Left colon (tissue), 2 donors: ENCODE measurements at places on chromosomes 5 and 9. TPM values are rescaled to one million over a fixed set of nuclear protein-coding genes. Genes with fewer than 3 reads are reported as not detected.
A peak's percentile ranks its signal among the peaks of the same experiment; 100 is the strongest.

OSTF1 gene
- 75.1 TPM for total RNA-seq

SLC2A6 gene
- total RNA-seq: 1.6 TPM

HTR4 gene
- total RNA-seq: 12.2 TPM

ADAMTS19 gene
- 0.67 TPM for total RNA-seq

PPIP5K2 gene
- 75.2 TPM for total RNA-seq

GMCL2 gene
- not detected for total RNA-seq

BARX1 gene
- total RNA-seq: not detected

DNA sequence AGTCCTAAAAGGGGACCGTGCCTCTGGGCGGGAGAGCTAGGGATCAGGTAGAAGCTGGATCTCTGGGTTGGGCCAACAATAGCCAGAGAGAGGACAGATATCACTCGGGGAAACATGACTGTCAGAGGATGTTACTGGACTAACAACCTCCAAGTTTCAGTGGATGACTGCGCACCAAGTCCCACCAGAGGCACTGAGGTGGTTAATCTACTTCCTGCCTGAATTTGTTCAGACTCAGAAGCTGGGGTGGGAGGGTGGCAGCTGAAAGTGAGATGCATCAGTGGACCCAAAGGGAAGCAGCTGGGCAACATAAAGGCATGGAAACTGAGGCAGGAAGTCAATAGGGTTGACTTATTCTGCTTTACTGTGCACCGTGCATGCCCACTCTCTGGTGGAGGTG is 130.1 kb upstream of the SLC44A1 start:
- DNase-seq: no peak

- no peak for DNase-seq
Observed at GRCh38 chr5:115561176-115561575, 16.6 kb upstream of the FEM1C start.

GRCh38 chr9:129889122-129889940 is 54.1 kb downstream of the USP20 start:
- DNase-seq: no peak

DNA sequence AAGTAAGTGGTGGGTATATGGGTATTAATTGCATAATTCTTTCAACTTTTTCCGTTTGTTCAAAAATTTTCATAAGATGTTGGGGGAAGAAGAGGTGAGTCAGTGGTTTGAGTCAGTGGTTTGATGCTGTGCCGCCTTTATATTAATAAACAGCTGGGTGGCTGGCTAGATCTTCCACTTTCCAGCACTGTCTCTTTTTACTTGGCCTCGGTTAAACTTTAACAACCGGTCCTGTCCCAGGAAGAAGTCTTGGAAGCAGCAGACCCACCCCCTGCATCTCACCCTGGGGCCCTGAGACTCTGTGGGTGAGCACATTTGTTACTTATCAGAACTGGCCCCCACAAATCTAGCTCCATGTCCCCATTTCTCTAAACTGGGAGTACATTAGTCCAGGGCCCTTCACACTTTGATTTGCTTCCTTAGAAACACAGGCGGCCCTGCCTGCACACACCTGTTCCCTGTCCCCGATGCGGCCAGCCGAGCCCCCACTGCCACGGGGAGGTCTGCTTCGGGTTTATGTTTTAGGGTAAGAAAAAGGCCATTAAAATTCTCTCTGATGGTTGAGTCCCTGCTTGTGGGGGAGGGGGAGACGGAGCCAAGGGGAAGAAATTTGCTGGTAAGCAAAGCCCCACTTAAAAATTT is 90.7 kb downstream of the PTCH1 start:
- DNase-seq: peak; percentile 41

- DNase-seq: no peak
Observed at GRCh38 chr5:157965040-157965678, 106.2 kb upstream of the CLINT1 start.

DNA sequence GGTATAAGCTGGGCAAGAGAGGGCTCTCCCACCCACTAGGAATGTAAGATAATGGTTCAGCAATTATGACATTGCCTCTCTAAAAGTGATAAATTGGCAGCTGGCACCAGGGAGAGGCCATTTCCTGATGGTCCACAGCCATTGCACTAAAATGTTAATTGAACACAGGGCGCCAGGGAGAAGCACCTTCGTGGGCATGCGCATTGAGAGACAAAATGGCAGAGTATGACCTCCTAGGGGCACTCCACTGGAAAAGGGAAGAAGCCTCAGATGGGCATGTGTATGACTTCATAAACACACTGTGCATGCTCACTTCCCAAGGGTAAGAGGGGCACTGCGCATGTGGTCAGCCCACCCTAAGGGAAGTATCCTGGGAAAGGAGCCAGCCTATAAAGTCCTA is 419.2 kb downstream of the AGTPBP1 start:
- DNase-seq: no peak

- DNase-seq: peak; percentile 84
Observed at GRCh38 chr9:131635285-131635684, 90.0 kb downstream of the PRRT1B start.

GRCh38 chr5:173309731-173310130 is 18.5 kb downstream of the STC2 start:
- no peak for DNase-seq

DNA sequence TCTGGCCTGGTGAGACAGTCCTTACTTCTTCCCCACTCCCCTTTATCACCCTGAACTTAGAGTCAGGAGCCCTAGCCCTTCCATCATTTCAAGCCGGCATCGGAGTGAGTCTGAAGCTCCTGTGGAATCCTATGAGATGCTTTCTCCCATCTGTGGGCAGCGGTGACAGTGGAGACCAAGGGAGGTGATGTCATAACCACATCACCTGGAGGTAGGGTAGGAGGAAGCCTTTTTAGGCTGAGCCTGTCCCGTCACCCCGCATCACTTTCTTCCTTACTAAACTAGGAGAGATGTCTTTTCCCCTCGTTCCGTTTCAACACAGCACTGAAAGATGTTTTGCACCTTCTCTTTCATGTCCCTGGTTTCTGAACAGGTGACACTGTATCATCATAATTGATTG is 124.1 kb upstream of the WWC1 start:
- DNase-seq: no peak

DNA sequence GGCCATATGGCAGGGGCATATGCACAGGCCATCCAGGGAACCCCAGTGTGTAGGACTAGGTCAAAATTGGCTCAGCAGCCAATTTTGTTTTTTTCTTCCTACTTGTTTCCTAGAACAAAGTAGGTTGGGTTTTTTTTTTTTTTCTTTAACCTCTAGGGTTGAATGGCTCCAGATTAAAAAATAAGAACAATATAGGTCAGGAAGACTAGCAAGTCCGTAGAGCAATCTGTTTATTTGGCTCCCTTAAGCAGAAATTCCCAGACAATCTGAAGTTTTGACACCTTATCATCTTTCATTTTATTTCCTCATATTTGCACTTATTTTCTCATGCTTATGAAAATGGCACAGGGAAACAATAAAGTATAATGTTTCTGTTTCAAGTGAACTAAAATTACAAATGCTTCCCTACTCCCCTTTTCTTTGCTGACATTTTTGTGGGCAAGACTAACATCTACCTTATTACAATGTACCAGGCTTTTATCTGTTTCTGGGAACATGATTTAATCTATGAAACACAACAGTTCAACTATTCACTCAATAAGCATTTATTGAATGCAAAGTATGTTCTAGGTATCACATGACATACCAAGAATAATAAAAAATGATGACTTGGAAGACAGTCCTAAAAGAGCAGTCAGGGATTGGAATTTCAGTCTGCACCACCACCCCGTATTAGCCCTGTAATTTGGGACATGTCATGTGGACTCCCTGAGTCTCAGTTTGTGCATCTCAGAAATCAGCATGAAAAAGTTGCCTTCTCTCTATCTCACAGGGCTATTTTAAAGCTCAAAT is 30.5 kb downstream of the TLR4 start:
- DNase-seq: no peak

DNA sequence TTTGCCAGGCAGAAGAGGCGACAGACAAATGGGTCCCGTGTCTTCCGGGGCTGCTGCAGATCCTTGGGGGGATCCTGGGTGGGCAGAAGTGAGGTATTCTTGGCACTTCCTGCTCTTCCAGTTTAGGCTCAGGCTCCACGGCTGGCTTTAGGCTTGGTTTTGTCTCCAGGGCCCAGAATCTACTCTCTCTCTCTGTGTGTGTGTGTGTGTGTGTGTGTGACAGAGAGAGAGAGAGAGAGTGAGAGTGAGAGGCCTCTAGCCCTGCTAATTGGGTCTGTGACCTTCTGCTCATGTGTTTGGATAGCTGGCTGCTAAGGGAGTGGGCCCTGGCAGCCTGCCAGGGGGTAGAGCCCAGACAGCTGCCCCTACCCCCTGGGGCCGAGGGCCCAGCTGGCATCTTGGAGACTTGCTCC is 39.3 kb downstream of the CRB2 start:
- DNase-seq: no peak
